ENCODE measurements at places on chromosomes 7 and 10.

GRCh38 chr7:133669061-133669455 lies 416.2 kb downstream of the EXOC4 start:
- DNase-seq: no peak

DNA sequence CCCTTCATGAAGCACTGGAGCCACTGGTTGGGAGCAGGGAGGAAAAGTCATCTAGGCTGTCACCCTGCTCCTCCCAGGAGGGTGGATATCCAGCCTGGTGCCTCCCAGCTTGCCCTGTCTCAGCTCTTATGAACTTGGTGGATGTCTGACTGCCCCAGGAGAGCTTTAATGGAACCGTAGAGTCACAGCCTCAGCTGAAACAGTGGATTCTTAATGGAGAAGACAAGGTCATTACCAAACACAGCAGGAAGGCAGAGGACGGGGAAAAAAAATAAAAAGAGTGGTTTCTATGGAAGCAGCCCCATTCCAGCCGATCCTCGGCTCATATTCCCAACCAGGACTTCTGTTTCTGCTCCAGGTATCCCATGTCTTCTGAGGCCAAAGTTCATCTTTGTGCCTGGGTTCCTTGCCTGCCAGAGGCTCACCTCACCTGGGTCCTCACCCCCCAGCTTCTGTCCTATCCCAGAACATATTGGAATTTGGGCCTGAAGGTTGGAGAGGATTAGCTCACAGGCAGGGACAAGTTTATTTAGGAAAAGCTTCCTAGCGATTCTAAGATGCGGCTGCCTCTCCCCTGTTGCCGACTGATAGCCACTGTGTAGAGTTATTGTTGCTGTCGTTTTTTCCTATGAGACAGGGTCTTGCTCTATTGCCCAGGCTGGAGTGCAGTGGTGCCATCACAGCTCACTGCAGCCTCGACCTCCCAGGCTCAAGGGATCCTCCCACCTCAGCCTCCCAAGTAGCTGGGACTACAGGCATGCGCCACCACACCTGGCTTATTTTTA lies 15.6 kb downstream of the CCL26 start:
- no peak for DNase-seq

DNA sequence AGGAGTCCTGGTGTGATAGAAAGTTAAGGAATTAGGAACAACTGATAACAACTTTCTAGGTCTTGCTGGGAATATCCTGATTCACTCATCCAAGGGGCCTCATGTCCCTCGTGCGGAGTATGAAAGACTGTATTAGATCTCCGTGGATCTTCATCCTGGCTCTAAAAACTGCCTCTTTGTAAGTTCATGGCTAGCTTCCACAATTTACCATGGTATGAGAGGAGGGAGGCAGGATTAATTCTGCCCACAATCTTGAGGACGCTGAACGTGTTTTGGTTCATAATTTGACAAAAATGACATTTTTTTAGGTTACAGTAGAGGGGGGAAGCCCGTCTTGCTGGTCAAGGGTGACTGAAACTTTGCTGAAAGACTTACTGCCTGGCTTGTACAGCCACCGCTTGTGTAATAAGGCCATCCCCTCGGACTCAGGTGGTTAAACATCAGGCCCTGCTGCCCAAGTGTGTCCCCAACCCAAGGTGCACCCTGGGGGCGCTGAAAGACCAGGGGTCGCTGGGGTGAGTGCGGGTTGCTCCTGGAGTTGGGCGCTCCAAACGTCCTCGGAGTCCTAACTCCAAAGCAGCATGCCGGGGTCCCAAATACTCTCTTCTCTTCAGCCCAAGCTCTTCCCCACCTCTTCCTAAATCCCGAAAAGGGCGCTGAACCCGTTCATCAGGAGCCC lies 733 bp downstream of the HIBADH start:
- DNase-seq: no peak

GRCh38 chr10:614790-615582 lies 74.5 kb downstream of the DIP2C start:
- no peak for DNase-seq

Measured in D341Med (cell line).